ENCODE measurements at places on chromosomes 2 and 18. TPM values are rescaled to one million over a fixed set of nuclear protein-coding genes. Genes with fewer than 3 reads are reported as not detected.

Gene SERPINB7
- total RNA-seq: 33.6 TPM

Gene TSHZ1
- 9.0 TPM for total RNA-seq

Gene CROCC2
- not detected for total RNA-seq

Gene ERICH2
- total RNA-seq: not detected

Gene DNAJC5G
- total RNA-seq: not detected
